Stimulated activated CD4-positive, alpha-beta T cell treated with anti-CD3 and anti-CD28 coated beads, Interleukin-1b, Interleukin-23, amount 100 ng/mL, for 1 hour (primary cell): ENCODE measurements at places on chromosomes 4 and X.

- peak; percentile 5 for DNase-seq
These were observed 1.5 kb upstream of the NR3C2 start for GRCh38 chr4:148443512-148444295.

DNA sequence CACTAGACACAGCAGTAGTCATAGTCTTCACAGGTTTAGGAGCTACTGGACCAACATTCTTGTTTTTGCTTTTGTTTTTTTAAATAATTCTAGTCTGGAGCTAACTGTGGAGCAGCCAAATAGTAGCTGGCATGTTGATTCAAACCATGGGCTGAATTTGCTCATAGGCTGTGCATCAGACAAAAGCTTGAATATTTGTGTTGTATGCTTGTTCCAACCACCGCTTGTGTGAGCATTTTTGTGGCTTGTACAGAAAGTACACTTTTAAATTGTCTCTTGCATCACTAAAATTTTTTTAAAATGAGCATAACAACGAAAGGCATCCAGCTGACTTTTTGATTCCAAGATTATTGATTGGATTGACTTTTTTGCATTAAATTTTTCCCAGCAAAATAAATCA is 39.6 kb downstream of the CCNI start:
- DNase-seq: no peak

DNA sequence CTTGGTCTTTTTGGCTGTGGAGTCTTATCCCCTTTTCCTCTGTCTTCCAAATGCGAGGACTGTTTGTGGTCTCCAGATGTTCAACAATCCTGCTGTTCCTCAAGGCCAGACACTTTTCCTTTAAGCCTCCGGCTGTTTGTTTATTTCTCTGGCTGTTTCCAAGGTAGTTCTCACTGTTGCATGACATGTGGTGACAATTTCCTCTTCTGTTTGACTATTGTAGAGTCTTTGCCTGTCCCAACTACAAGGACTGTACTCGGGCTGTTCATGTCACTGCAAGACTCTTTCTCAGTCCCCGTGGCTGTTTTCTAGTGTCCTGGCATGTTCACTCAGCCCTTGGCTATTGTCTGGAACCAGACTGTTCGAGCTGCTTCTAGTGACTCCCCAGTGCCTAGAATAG is 50.6 kb downstream of the ZNF157 start:
- no peak for DNase-seq

DNA sequence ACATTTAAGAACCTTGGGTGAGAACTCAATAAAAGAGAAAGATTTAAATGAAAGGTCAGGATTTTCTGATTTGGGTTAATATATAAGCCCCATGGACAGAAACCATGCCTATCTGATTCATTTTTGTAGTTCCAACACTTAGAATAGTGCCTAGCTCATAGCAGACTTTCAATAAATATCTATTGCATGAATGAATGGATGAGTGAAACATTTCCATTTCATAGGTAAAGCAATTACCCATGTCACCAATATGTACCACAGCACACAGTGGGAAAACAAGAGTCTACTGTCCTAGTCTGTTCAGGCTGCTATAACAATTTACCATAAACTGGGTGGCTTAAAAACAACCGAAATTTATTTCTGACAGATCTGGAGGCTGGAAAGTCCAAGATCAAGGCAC is 63.9 kb upstream of the PTPN13 start:
- no peak for DNase-seq

GRCh38 chr4:152693871-152694270 is 14.1 kb upstream of the TMEM154 start:
- no peak for DNase-seq

DNA sequence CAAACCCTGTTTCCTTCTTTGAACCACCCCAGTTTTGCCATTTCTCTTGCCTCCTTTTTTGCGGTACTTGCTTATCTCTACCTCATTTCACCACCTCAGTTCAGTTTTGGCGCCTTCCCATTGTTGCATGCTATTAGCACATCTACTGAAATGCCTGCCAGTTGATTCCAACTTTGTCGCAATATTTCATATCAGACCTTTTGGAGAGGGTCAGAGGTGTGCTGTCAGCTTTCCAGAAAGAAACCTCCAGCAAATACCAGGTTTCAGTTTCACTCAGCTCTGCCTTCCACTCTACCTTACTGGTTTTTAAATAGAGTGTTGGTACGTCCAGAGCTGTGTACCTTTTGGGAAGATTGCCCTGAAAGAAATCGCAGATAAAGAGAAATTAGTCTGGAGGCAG is 91.9 kb upstream of the CPEB2 start:
- no peak for DNase-seq

GRCh38 chrX:80430826-80431504 is 10.7 kb downstream of the TENT5D start:
- no peak for DNase-seq

- no peak for DNase-seq
These were observed 19.8 kb downstream of the PSMD10 start for GRCh38 chrX:108071578-108071977.

- no peak for DNase-seq
These were observed 69.6 kb upstream of the BCOR start for GRCh38 chrX:40167233-40167849.

GRCh38 chrX:154057791-154058190 is 38.1 kb upstream of the IRAK1 start:
- no peak for DNase-seq
